ENCODE measurements at places on chromosomes 1 and 21.

DNA sequence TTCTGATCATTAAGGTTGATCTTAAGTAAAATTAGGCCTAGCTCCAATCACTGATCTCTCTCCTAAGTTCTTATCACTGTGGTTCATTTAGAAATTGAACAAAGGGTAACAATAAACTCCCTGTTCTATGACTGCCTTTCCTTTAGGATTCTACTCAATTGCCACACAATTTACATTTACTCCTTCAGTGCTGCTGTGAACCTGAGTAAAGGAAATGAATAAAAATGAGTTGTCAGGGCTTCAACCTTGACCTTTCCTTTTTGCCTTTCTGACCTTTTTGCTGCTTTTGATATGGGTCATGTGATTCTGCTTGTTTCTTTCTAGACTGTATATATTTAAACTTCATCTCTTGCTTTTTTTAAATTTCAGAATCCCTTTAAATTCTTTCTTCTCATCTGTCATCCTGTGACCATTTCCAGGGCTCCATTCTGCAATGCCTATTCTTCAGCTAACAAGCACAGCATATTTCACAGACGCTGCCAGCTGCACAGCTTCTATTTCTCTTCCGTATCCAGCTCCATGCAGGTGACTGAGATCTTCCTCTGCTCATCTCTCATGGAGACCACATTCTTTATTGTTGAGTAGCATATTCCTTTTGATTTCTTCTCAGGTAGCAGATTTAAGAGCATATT, 3.2 kb downstream of the LRRC8B start:
- no peak for DNase-seq

DNA sequence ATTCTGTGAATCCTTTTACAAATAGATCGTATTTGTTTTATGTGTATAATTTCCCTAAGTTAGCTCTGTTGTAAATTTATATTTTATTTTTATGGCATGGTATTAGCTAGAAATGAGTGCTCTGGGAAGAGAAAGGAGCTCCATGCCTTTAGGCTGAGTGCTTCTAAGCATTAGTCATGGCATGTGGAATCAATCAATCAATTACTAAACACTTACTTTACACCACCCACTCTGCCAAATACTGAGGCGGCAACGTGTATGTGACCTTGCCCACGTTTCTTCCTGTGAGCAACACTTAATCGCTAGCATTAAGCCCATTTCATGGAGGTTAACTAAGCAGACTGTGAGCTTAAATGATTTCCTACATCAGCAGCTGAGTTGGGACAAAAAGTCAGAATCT, 7.2 kb upstream of the BECN2 start:
- DNase-seq, result no peak

GRCh38 chr1:204240233-204240632, 26.4 kb upstream of the GOLT1A start:
- DNase-seq, result no peak

DNA sequence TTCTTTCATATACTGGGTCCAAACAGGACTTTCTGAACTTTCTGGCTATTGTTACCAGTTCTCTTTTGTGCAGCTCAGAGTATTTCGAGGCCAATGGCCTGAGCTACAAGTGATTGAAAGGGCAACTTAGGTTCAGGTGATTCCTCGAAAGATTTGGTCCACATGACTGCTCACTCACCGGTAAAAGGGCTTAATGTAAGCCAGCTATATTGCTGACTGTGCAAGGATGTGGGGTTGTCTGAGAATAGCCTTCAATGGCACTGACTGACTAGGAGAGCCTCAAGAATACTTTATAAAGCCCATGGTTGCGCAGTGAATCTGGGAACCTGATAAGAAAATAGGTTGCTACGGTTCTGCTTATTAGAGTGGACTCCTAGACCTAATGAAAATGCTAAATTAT, 269.0 kb downstream of the SEC16B start:
- no peak for DNase-seq
